Stimulated activated naive CD4-positive, alpha-beta T cell treated with Interleukin-2 at 50 U/mL for 16 hours (primary cell): ENCODE measurements at places on chromosomes 5 and 9.

DNA sequence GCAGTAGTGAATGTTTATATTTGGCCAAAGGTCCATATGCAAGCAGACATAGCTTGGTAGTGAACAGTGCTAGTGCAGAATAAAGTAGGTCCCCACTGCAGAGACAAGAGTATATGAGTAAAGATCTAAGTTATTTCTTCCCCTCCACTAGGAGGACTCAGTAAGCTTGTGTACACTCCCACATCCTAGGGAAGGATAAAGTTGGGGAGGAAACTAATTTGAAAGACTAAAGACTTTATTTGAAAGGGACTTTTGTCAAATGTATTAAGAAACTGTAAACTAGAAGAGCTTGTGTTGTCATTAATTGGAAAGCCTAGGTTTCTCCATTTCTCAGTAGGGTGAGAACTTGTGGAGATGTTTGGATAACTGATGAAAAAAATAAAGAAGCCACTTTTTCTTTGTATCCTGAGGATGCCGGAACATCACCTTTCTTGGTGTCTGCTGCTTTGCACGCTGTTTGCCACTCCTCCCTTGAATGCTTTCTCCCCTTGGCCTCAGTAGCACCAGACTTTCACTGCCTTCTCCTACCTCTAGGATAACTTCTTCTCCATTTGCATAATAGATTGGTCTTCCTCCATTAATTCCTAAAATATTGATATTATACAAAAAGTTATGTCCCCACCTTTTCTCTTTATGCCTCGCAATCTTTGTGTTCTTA, 329.0 kb downstream of the PARP8 start:
- no peak for DNase-seq

DNA sequence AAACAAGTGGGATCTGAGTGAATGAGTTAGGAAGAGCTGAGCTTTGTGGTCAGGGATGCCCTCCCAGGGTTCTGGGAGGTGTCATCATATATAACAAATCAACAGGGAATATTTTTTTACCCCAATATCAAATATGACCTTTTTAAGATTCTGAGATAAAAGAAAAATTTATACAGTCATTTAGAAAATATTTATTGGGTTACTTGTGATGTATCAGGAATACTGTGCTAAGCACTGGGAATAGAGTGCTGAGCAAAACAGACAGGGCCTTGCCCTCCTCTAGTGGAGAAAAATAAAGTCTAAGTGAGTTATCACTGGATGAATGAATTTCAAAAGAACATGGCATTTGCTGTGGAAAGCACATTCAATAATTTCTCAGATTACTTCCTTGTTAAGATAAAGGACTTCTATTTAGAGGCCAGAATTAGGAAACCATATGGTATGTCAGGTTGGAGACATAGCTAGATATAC, 102.9 kb downstream of the BOD1 start:
- no peak for DNase-seq

- no peak for DNase-seq
Measured at GRCh38 chr9:114291886-114292590, 30.9 kb upstream of the ORM1 start.

- DNase-seq, result no peak
Measured at GRCh38 chr9:120869726-120870125, 7.3 kb downstream of the PHF19 start.

DNA sequence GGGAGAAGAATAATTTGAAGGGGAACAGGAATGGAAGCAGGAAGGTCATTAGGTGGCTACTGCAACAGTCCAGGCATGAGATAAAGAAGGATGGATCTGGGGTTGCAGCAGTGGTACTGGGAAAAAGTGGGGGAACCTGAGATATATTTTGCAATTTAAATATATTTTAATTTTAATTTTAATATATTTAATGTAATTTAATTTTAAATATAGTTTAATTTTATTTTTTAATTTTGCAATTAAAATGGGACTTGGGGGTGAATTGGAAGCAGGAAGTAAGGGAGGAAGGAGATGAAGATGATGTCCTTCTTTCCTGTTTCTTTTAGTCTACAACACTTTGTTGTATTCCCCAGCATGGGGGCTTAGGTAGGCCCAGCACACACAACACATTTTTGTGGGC, 369.8 kb downstream of the GADD45G start:
- no peak for DNase-seq

GRCh38 chr5:28809811-28810750, 1771.7 kb upstream of the CDH9 start:
- DNase-seq, result no peak

DNA sequence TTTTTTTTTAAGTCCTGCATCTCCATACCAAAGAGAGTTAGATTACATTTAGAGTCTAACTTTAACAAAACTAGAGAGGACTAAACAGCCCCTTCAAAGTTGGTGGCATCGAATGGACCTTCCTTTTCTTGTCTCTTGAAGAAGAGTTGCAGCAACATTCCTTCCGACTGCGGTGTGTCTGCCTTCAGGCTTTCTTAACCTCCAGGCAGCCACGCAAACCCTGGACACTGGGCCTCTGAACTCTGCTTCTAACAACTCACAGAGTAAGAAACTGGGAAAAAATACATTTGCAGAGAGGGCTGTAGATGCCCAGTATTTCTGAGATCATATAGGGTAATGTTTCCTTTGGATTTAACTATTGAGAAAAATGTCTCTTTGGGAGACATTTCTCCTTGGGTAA, 120.5 kb upstream of the MAST4 start:
- DNase-seq, result no peak

GRCh38 chr5:154517181-154517580, 39.2 kb upstream of the HAND1 start:
- DNase-seq, result no peak

DNA sequence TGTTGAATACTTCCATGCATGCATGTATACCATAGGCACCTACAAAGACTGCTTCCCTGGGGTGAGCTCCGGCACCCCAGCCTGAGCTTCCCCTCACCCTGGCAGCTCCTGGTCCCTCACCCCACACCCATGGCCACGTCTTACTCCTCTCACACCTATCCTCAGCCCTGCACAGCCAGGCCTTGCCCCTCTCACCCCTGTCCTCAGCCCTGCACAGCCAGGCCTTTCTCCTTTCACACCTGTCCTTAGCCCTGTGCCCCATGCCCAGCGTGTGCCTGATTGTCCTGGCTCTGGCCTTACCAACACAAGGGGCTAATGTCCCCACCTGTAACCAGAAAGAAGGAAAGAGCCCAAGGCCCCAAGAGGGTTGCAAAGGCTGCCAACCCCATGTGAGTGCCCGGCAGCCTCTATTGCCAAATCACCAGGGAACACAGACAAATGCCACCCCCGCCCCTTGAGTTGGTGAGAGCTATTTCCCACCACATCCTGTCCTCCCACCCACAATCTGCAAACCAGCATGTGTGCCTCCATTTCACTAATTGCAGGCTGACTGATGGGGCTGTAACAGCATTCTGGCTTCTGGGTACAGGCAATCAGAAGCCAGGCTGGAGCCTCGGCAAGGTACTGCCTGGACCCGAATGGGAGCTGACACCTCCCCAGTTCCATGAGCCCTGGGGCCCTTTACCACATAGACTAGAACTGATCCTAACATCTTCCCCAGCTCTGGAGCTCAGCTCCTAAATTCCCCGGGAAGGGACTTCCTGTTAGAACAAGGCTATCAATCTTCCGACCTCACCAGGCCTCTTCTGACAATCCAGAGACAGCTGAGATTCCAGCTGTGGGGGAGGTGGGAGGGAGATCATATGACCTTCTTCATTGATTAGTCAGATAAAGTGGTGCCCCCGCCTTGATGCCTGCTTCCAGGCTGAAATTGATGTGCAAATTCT, 78.2 kb downstream of the FAM114A2 start:
- DNase-seq, result no peak
